ENCODE measurements at places on chromosomes 11 and 22. TPM values are rescaled to one million over a fixed set of nuclear protein-coding genes. Genes with fewer than 3 reads are reported as not detected.

- no peak for DNase-seq
These were observed 40.1 kb upstream of the CLMP start for GRCh38 chr11:123235117-123235655.

DNA sequence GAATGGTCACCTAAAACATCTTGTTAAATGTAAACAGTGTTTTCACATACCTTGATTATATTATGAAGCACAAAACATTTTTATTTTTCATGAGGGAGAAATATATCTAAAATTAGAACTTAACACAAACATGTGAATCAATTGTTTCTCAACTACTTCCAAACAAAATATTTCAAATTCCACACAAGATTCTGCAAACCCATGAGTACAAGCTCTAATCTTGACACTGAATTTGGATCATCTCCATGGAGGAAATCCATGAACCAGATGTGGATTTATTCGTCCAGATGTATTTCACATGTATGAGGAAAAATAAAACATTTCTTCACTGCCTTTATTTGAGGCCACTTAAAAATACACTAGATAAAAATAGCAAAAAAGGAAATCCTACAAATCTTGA is 184.2 kb downstream of the SBF2 start:
- DNase-seq, result peak; percentile 67

GRCh38 chr22:41239443-41240128 is 1.1 kb downstream of the CHADL start:
- no peak for DNase-seq

- DNase-seq, result peak; percentile 41
These were observed 68.4 kb downstream of the IGLL5 start for GRCh38 chr22:22955866-22956535.

APOC3 gene
- polyA plus RNA-seq, result not detected

GRCh38 chr11:2885017-2885677 is 428 bp downstream of the CDKN1C start:
- DNase-seq, result no peak

OTOG gene
- polyA plus RNA-seq, result not detected

DNA sequence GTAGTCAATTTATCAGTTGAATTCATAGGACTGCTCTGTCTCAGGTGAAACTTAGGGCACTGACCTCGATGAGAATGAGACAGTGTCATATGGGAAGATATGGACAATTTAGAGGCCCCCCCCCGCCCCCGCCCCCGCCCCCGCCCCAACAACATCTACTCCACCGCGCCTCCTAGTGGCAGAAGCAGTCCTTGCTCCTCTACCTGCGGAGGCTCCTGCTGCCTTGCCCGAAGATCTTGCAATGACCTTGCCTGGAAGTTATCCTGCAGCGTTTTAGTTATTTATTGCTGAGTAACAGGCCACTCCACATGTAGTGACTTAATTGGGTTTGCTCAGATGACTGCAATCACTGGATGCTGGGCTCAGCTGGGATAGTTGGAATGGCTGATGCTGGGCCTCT is 15.2 kb downstream of the SERPINH1 start:
- no peak for DNase-seq

ROBO4 gene
- 0.40 TPM for polyA plus RNA-seq

GRCh38 chr11:3995307-3995706 is 99.3 kb upstream of the RRM1 start:
- no peak for DNase-seq

DNA sequence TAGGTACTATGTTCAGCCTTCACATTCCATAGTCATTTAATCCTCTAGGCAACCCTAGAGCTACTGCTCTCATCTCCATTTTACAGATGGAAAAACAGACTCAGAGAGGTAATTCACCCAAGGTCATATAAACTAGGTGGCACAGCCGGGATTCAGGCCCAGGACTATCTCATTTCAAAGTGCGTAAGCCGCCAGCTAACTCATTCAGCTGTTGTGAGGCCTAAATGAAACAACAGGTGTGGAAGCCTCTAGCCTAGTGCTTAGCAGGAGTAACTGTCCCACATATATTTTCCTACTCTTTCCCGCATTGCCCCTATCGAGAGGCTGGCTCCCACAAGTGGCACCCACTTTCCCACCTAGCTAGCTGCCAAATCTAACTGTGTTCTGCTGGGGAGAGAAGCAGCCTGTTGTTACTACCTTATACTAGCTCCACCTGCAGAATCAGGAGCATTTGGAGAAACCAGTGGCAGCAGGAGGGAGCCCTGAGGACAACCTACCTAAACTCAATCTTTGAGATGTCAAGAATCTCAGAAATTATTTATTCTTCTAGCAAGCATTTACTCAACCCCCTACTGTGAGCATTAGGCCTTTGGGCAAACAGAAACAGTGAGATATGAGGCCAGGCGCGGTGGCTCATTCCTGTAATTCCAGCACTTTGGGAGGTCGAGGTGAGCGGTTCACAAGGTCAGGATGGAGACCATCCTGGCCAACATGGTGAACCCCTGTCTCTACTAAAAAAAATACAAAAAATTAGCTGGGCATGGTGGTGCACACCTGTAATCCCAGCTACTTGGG is 20.9 kb downstream of the PRG3 start:
- no peak for DNase-seq

SLC1A2 gene
- polyA plus RNA-seq, result 1.1 TPM

C22orf23 gene
- 0.55 TPM for polyA plus RNA-seq

DNA sequence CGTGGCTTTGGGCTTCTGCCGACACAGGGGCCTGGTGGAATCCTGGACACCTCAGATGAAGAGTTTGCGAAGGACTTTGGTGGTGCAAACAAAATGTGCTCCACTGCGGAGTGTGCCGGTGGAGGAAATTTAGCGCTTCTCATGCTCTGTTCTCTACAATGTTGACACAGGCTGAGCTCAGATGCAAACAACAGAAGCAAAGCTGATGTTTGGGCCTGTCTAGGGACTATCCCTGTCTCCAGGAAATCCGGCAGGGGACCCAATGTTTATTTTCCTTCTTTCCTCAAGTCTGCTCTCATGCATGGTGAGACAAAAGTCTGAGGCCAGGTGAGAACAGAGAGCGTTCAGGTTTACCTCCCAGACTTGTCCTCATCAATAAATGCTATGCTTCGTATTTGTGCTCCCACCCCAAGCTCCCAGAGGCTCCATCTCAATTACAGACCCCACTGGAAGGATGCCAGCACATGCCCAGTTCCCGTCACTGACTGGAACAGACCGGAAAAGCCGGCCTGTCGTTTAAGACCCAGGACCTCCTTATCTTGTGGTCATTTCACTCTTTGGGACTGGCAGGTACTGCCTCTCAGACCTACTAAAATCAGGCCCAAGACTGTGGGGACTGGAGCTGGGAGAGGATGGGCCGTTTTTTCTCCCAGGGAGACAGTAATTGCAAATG is 105.7 kb upstream of the B3GAT1 start:
- no peak for DNase-seq

DNA sequence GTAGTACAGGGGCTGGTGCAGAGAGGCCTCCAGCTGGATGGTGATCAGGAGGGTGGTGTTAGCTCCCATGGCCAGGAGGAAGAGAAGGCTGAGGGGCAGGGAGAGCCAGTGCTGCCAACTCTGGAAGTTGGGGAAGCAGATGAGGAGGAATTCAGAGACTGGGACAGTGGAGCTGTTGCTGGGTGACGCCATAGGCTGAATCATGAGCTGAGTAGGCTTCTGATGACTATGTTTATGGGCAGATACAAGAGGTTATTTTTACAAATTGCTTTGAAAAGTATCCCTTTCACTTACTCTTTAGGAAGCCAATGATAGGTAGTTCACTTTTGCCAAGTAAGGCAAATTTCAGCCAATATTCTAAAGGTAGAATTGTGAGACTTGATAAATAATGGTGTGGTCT is 3.1 kb downstream of the OR56A1 start:
- no peak for DNase-seq

DNA sequence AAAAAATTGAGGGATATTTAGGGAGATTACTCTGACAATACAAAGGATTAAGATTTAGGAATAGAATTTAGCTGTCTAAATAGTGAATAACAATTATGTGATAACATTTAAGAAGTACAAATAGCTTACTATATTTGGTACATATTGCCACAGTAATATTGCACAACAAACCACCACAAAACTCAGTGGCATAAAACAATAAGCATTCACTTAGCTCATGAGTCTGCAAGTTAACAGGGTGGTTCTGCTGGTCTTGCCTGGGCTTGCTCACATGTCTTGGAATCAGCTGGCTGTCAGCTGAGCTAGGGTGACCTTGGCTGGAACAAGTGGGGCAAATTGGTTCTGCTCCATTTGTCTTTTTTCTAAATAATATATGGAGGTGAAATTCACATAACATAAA is 115.1 kb downstream of the DCDC1 start:
- no peak for DNase-seq

- DNase-seq, result no peak
These were observed 527.0 kb downstream of the TBC1D22A start for GRCh38 chr22:47289336-47289985.

DNA sequence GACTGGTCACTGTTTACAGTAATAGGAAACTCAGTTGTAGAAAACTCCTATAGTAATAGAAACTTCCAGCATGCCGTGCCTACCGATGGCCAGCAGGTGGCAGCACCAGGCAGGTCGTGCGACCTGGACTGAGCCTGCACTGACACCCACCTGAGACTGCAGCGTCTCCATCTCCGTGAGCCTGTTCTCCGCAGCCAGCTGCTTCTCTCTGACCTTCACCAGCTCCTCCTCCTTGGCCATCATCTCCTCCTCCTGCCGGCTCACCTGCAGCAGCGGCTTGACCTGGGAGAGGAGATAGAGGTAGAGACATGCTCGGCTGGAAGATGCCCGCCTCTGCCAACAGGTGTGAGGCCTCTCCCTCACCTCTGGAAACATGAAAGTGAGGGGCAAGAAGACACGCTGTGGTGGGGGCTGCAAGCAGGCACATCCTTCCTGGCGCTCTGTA is 48.5 kb downstream of the APOL1 start:
- DNase-seq, result peak; percentile 33

DSCAML1 gene
- not detected for polyA plus RNA-seq

DNA sequence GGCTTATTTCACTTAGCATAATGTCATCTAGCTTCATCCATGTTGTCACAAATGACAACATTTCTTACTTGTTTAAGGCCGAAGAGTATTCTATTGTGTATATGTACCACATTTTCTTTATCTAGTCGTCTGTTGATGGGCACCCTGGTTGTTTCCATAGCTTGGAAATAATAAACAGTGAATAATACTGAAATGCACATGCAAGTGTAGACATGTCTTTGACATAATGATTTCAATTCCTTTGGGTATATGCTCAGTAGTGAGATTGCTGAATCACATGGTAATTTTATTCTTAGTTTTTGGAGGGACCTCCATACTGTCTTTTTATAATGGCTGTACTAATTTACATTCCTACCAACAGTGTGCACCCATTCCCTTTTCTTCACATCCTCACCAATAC is 508.0 kb downstream of the NELL1 start:
- no peak for DNase-seq

DNA sequence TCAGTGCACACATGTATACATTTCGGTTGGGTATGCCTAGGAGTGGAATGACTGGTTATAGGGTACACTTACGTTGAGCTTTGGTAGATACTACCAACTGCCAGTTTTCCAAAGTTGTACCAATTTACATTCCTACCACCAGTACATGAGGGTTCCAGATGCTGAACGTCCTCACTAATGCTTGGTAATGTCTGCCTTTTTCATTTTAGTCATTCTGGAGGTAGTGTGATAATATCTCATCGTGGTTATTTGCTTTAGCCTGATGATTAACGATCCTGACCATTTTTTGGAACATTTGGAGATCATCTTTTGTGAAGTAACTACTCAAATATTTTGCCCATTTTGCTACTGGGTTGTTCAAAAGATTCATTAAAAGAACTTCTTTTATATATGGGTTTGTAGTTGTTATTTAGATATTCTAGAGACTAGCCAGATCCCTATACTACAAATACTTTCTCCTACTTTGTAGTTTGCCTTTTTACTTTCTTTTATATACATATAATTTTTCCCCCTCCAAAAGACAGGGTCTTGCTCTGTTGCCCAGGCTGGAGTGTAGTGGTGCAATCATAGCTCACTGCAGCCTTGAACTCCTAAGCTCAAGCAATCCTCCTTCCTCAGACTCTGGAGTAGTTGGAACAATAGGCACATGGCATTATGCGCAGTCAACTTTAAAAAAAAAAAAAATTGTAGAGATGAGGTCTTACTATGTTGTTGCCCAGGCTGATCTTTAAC is 62.1 kb downstream of the RBFOX2 start:
- DNase-seq, result no peak

TYR gene
- polyA plus RNA-seq, result not detected

MPPED2 gene
- polyA plus RNA-seq, result not detected

GRCh38 chr11:17796154-17796553 is 61.6 kb downstream of the KCNC1 start:
- no peak for DNase-seq

TIMM10 gene
- polyA plus RNA-seq, result 82.8 TPM

- no peak for DNase-seq
These were observed 49.8 kb upstream of the PLET1 start for GRCh38 chr11:112310419-112310818.

LIF gene
- polyA plus RNA-seq, result 121 TPM

- DNase-seq, result no peak
These were observed 158.8 kb downstream of the MPPED1 start for GRCh38 chr22:43570531-43571165.

GRCh38 chr11:61954106-61954850 is 4.1 kb downstream of the BEST1 start:
- no peak for DNase-seq

- no peak for DNase-seq
These were observed 39.9 kb upstream of the KCNQ1OT1 start for GRCh38 chr11:2739531-2740274.

AMPD3 gene
- polyA plus RNA-seq, result 22.2 TPM

DNA sequence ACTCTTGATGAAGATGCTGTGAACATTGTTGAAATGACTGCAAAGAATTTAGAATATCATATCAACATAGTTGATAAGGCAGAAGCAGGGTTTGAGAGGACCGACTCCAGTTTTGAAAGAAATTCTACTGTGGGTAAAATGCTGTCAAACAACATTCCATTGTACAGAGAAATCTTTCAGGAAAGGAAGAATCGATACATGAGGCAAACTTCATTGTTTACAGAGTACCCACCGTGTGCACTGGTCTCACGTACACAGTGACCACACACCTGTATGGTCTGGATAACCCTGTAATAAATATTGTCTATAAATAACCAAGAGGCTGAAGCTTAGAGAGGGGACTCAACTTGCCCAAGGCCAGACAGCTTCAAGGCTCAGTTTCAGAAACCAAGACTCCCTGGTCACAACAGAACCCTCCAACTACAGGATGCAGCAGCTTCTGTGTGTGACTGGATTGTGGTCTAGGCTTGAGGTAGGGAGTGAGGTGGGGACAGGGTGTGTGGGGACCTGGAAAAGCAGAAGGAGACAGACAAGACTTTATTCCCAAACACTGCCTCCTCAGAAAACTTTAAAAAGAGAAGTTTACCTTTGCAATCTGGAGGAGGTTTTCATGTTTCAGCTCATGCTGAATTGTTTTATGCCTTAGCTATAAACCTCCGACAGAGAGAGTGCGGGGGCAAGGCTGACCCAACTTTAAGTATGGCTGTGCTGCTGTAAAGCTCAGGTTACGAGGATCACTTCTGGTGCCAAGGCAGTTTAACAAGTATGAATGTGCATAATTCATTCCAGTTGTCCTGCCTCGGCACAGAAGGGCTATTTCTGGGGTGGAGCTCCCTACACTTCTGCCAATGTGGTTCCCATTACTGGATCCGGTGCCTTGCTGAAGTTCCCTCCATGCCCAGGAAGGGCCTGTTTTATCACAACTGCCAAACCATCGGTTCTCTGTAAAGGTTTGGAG is 372.6 kb upstream of the NARS2 start:
- no peak for DNase-seq

Data from AG04450 (cell line).